Activated CD8-positive, alpha-beta memory T cell treated with anti-CD3 and anti-CD28 coated beads, Interleukin-2, amount 10 ng/mL, durations not matched to agents 7 days and 5 days (primary cell): ENCODE measurements at places on chromosomes 5 and 9. TPM values are rescaled to one million over a fixed set of nuclear protein-coding genes. Genes with fewer than 3 reads are reported as not detected.
A peak's percentile ranks its signal among the peaks of the same experiment; 100 is the strongest.

Gene DRD1
- total RNA-seq, result not detected

DNA sequence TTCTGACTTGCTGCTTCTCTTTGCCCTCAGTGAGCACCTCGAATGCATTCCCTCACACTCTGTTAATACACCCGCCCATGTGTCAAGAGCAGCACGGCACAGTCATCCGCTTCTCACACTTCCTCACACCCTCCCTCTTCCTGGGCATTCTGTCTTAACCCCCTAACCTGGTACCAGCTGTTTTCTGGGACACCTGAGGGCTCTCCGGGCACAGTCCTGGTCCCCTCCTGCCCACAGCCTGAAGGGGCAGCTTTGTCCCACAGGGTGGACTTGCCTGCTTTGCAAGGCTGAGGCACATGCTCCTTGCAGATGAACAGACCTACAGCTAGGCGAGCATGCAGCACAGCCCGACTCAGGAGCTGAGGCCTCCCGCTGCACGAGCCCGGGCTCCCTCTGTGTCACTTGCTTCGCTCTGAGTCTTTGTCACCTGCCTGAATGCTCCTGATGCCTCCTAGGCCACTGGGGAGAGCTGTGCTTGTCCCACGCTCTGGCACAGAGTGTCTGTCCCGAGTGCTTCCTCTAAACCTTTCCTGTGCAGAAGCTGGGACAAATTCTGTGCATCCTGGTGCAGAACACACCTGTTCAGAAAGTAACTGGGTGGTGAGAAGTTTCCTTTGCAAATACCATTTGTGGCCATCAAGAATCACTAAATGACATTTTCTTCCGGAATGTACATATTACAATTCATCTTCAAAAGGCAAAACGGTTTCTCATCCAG lies 47.8 kb downstream of the AHRR start:
- peaks cover 63% of the 10 kb centered on the region for H3K4me1 ChIP-seq
- peak; percentile 51 for DNase-seq
- peak overlapping the region; percentile 9 for H3K4me3 ChIP-seq
- H3K36me3 ChIP-seq, result peaks cover 44% of the 10 kb centered on the region
- peak overlapping the region; percentile 85 for H3K27ac ChIP-seq

- H3K36me3 ChIP-seq, result no peaks in the 10 kb centered on the region
- no peak overlapping the region for H3K4me3 ChIP-seq
- no peaks in the 10 kb centered on the region for H3K4me1 ChIP-seq
- H3K27ac ChIP-seq, result no peak overlapping the region
Observed at GRCh38 chr5:98460536-98460935, 312.9 kb upstream of the RGMB start.

DNA sequence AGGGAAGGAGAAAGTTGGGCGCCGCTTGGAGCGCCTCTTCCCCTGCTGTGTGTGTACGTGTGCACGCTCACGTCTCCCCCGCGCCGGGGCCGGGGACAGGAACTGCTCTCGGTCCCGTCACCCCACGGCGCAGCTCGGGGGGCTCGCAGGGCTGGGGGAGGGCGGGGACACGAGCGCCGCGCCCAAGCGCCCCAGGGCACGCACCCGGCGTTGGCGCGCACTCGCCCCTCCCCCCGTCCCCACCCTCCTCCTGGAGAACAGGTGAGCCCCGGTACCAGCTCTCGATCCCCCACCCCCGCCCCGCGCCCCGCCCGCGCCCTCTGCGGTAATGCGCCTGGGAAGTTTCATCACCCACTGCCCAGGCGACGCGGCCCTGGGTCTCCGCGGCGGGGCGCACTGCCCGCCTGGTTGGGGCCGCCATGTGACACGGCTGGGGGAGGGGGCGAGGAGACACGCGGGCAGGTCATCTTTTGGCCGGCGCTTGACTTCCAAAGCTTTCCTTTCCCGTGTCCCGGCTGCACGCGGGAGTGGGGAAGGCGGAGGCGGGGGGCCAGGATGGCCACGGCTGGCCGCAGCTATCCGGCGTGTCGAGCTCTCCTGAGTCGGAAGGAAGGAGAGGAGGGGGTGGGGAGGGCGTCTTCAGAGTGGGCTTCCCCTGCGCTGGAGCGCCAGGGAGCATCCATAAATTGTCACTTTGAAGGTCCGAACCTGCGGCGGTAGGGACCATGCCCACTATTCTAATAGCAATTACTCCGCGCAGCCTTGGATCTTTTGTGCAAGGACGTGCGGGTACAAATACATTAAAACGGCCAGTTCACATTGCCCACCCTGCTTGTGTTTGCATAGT lies 1.5 kb upstream of the STC2 start:
- H3K27me3 ChIP-seq, result peaks cover 58% of the 10 kb centered on the region
- peak overlapping the region; percentile 88 for H3K27ac ChIP-seq
- H3K4me1 ChIP-seq, result peaks cover 48% of the 10 kb centered on the region
- peak; percentile 78 for DNase-seq
- peak overlapping the region; percentile 91 for H3K4me3 ChIP-seq

- H3K4me3 ChIP-seq, result peak overlapping the region; percentile 41
- no peak overlapping the region for H3K27ac ChIP-seq
- peak; percentile 26 for DNase-seq
- no peaks in the 10 kb centered on the region for H3K36me3 ChIP-seq
- H3K4me1 ChIP-seq, result peaks cover 25% of the 10 kb centered on the region
Observed at GRCh38 chr5:132229236-132229635, 1.6 kb upstream of the P4HA2 start.

DNA sequence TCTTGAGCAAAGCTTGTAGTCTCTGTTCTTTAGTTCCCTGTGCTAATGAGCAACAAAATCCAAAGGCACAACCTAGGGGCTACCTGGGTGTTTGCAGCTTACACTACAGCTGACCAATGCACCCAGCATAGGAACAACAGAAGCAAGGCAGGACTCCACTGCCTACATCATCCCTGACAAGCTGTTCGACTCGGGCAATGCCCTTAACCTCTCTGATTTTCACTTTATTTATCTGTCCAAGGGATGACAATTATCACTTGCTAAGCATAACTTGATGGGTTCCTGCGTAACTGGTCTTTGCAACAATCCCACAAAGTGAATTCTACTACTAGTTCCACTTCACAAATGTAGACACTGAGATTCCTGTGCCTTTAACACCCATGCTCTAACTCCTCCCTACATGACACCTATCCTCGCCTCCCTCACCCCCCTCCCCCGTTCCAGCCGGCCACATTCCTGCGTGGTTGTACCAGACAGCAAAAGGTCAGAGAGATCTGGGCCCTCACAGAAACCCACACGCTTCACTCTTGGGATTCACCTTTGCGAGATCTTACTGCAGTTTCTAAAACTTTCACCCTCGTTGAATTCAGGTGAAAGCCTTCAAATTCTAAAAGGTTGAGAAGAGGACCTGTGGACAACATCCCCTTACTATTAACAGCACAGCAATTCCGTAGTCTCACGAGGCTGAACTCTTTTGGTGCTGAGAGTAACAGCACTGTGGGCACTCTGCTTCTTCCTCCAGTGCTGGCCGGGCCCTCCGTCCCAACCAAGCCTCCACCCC lies 995 bp downstream of the IPPK start:
- H3K4me1 ChIP-seq, result peaks cover 49% of the 10 kb centered on the region
- no peaks in the 10 kb centered on the region for H3K27me3 ChIP-seq
- peak overlapping the region; percentile 95 for H3K27ac ChIP-seq
- peak overlapping the region; percentile 96 for H3K4me3 ChIP-seq
- DNase-seq, result peak; percentile 70
- peaks cover 12% of the 10 kb centered on the region for H3K36me3 ChIP-seq

DNA sequence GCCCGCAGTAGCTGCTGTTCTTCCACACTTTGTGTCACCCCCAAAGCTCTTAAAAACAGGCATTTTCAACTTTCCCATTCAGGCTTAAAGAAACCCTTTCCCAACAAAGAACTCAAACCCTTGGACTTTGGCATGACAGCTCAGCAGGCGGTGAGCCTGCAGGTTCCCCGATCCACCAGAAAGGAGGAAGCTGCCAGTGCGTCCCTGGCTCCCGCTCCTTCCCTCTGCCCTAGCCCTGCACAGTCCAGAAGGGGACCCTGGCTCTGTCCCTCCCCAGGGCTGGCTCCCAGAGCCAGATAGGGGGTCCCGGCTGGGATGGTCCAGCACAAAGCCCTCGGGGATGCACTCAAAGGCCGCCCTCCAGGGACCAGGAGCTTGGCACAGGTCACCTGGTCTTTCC lies 9.6 kb downstream of the SLC9A3 start:
- DNase-seq, result no peak
- no peak overlapping the region for H3K27ac ChIP-seq
- H3K4me1 ChIP-seq, result no peaks in the 10 kb centered on the region

GRCh38 chr9:69122549-69123141 lies 51.4 kb upstream of the TJP2 start:
- peak; percentile 36 for DNase-seq
- peaks cover 12% of the 10 kb centered on the region for H3K27me3 ChIP-seq
- H3K36me3 ChIP-seq, result no peaks in the 10 kb centered on the region
